ENCODE measurements at places on chromosomes 2 and 18.

GRCh38 chr2:63840081-63840784 lies 1.5 kb upstream of the UGP2 start:
- DNase-seq: no peak

- no peak for DNase-seq
These were observed 218.5 kb downstream of the KCNS3 start for GRCh38 chr2:18096836-18097405.

- DNase-seq: no peak
These were observed at the start of gene ST8SIA3 for GRCh38 chr18:57352271-57352701. ST8SIA3 (plus strand) TSS chr18:57352557; CDS start chr18:57352847, 290 bp downstream.

GRCh38 chr2:10001586-10001985 lies 41.8 kb upstream of the KLF11 start:
- DNase-seq: no peak

- DNase-seq: no peak
These were observed 116.0 kb upstream of the SIX2 start for GRCh38 chr2:45125232-45125631.

GRCh38 chr2:225010804-225011203 lies 31.5 kb downstream of the DOCK10 start:
- DNase-seq: no peak

All from stimulated activated CD4-positive, alpha-beta T cell treated with anti-CD3 and anti-CD28 coated beads, Interleukin-15, amount 100 ng/mL, for 1 hour (primary cell).